ENCODE measurements at places on chromosomes 12 and 14. TPM values are rescaled to one million over a fixed set of nuclear protein-coding genes. Genes with fewer than 3 reads are reported as not detected.

PPM1H gene
- total RNA-seq: not detected

EID3 gene
- total RNA-seq: 9.4 TPM

ACACB gene
- total RNA-seq: 27.5 TPM

KRT73 gene
- not detected for total RNA-seq

RNF212B gene
- total RNA-seq: not detected

RAD9B gene
- 1.7 TPM for total RNA-seq

KERA gene
- not detected for total RNA-seq

USP15 gene
- 171 TPM for total RNA-seq

A2M gene
- total RNA-seq: not detected

SYT10 gene
- total RNA-seq: not detected

RNASE7 gene
- not detected for total RNA-seq

TUNAR gene
- 0.81 TPM for total RNA-seq

LHX5 gene
- not detected for total RNA-seq

ANO2 gene
- not detected for total RNA-seq

BDKRB1 gene
- total RNA-seq: not detected
